Osteocyte (in vitro differentiated cells): ENCODE measurements at places on chromosomes 6 and 20. TPM values are rescaled to one million over a fixed set of nuclear protein-coding genes. Genes with fewer than 3 reads are reported as not detected.

Gene PGBD1
- 7.6 and 7.8 TPM in 2 replicates for total RNA-seq

Gene RAB32
- total RNA-seq: 47.7 and 54.2 TPM in 2 replicates

- peaks cover 3% of the 10 kb centered on the region for H3K36me3 ChIP-seq
- H3K27me3 ChIP-seq: no peaks in the 10 kb centered on the region
- DNase-seq: no peak
Observed at GRCh38 chr6:52389626-52390360, 27.8 kb downstream of the PAQR8 start.

DNA sequence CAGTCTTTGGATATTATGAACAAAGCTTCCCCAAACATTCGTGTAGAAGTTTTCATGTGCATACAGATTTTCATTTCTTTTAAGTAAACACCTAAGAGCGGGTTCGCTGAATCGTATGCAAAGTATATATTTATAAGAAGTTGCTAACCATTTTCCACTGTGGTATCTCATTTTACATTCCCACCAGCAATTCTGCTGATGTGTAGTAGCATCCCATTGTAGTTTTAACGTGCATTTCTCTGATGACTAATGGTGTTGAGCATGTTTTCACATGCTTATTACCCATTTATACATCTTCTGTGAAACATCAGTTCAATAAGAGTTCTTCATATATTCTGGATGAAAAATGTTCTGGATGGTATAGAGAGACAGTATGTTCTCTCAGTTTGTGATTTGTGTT is 97.4 kb downstream of the IYD start:
- no peak overlapping the region for H3K4me3 ChIP-seq
- no peak for DNase-seq
- no peaks in the 10 kb centered on the region for H3K36me3 ChIP-seq
- no peaks in the 10 kb centered on the region for H3K4me1 ChIP-seq
- no peak overlapping the region for H3K27ac ChIP-seq

GRCh38 chr6:42021847-42022754 is 28.2 kb upstream of the TAF8 start:
- peaks cover 19% of the 10 kb centered on the region for H3K36me3 ChIP-seq
- DNase-seq: no peak
- peaks cover 9% of the 10 kb centered on the region for H3K4me1 ChIP-seq
- H3K27ac ChIP-seq: no peak overlapping the region

DNA sequence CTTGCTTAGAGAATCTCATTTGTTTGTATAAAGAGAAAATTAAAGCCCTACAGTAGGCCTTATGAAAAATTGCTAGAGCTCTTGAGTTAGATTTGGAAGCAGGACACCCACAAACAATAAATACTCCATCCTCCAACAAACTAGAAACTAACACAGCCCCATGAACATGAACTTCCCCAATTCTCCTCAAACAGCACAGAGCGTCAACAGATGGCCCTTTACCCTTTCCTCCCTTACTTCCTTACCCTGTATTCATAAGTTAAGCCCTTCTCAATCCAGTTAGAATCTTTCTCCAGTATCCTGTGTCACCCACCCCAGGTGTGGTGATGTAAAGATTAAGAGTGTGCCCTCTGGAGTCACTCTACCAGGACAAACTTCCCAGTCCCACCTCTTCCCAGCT is 113.7 kb downstream of the UNC5CL start:
- DNase-seq: no peak
- H3K36me3 ChIP-seq: no peaks in the 10 kb centered on the region
- H3K4me1 ChIP-seq: peaks cover 5% of the 10 kb centered on the region
- peaks cover 5% of the 10 kb centered on the region for H3K27me3 ChIP-seq
